ENCODE measurements at places on chromosomes 3 and 15.
A peak's percentile ranks its signal among the peaks of the same experiment; 100 is the strongest.

- H3K27me3 ChIP-seq: no peaks in the 10 kb centered on the region
- H3K4me3 ChIP-seq: no peak overlapping the region
- H3K36me3 ChIP-seq: peaks cover 51% of the 10 kb centered on the region
- no peak overlapping the region for H3K27ac ChIP-seq
- no peak for DNase-seq
These were observed 5.7 kb upstream of the STAB1 start for GRCh38 chr3:52489453-52489852.

DNA sequence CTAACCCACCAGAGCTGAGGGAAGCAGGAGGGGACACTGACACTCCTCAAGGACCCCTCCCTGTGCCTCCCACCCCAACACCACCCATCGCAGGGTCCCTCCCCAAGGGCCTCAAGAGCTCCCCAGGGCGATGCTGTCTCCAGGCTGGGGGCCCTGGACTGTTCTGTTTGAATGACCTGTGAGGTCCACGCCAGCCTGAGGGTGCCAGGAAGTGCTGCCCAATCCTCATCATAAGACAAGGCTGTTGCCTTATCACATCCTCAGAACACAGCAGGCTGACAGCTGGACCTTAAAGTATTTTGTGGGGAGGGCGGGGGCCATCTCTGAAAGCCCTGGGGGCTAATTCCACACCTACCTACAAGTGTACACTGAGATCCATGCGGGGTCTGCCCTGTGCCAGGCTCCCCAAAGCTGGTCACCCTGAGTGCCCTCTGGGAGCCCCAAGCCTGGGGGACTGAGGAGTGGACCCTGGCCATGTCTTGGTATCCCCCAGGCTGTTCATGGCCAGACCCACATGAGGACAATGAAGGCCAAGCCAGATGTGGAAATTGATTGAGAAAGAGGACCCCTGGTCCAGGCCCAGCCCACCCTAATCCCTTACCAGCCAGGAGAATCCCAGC lies 23.8 kb upstream of the GOLGA6C start:
- DNase-seq: no peak
- no peaks in the 10 kb centered on the region for H3K36me3 ChIP-seq
- no peaks in the 10 kb centered on the region for H3K27me3 ChIP-seq
- no peak overlapping the region for H3K27ac ChIP-seq
- no peak overlapping the region for H3K4me3 ChIP-seq

- no peak overlapping the region for H3K27ac ChIP-seq
- H3K27me3 ChIP-seq: no peaks in the 10 kb centered on the region
- no peaks in the 10 kb centered on the region for H3K4me1 ChIP-seq
- DNase-seq: no peak
These were observed 117.6 kb upstream of the ARL6 start for GRCh38 chr3:97646932-97647331.

GRCh38 chr15:66700412-66700801 lies 1.6 kb upstream of the SMAD6 start:
- no peaks in the 10 kb centered on the region for H3K36me3 ChIP-seq
- peaks cover 39% of the 10 kb centered on the region for H3K4me1 ChIP-seq
- peak overlapping the region; percentile 97 for H3K4me3 ChIP-seq
- DNase-seq: no peak
- no peak overlapping the region for H3K27ac ChIP-seq
- peaks cover 11% of the 10 kb centered on the region for H3K27me3 ChIP-seq

DNA sequence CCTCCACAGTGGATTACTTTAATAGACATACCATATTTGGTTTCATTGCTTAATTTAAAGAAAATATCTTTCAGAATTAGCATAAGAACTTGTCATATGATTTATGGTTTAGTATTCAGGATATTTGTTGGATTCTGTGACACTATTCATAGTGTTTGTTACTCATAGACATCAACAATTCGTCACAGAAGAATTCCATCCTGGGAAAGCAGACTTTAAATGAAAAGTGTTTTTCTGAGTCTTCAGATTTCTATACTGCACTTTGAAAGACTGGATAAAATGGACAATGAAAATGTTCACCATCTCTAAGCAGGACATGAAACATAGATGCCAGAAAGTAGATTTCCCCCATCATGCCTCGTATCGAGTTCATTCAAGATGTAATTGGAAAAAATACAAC lies 435.6 kb upstream of the ONECUT1 start:
- no peaks in the 10 kb centered on the region for H3K36me3 ChIP-seq
- no peak for DNase-seq
- H3K4me3 ChIP-seq: no peak overlapping the region
- H3K4me1 ChIP-seq: no peaks in the 10 kb centered on the region
- H3K27me3 ChIP-seq: no peaks in the 10 kb centered on the region

DNA sequence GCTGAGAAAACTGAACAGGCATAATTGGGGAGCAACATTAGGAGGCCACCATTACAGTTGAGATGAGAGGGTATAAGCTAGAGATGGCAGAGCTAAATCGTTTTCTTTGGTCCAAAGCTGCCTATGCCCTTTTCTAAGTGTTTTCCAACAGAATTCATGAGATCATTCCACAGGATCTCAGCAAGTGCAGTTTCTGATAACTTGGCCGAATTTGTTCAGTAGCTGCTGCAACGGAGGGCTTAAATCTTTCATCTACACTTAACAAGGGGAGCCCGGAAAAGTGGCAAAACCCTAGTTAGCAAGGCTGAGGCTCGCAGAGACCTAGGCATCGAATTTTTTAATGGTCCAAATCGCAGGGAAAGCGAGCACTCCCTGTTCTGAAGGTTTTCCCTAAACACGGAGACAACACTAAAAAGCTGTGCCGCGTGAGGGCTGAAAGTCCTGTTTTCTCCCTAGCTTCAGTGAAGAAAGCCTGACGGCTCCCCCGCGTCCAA lies 531 bp upstream of the BLOC1S6 start:
- no peak for DNase-seq
- peaks cover 52% of the 10 kb centered on the region for H3K4me1 ChIP-seq
- H3K36me3 ChIP-seq: no peaks in the 10 kb centered on the region
- peak overlapping the region; percentile 78 for H3K4me3 ChIP-seq

DNA sequence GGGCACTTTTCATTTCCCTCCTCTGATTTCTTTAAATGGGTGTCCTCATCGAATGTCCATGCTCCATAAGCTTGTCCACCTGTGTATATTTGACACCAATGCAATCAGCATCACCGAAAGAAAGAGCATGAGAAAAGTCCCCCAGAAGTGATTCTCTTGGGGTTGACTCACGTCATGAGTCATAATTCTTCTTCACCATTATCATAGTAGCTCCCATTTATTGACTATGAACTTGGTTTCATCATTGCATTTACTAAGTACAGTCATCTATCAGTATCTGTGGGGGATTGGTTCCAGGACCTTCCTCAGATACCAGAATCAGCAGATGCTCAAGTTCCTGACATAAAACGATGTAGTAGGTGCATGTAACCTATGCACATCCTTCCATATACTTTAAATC lies 372.5 kb upstream of the CFAP20DC start:
- no peak overlapping the region for H3K27ac ChIP-seq
- H3K4me3 ChIP-seq: no peak overlapping the region
- no peaks in the 10 kb centered on the region for H3K36me3 ChIP-seq
- H3K27me3 ChIP-seq: no peaks in the 10 kb centered on the region
- H3K4me1 ChIP-seq: peaks cover 34% of the 10 kb centered on the region

DNA sequence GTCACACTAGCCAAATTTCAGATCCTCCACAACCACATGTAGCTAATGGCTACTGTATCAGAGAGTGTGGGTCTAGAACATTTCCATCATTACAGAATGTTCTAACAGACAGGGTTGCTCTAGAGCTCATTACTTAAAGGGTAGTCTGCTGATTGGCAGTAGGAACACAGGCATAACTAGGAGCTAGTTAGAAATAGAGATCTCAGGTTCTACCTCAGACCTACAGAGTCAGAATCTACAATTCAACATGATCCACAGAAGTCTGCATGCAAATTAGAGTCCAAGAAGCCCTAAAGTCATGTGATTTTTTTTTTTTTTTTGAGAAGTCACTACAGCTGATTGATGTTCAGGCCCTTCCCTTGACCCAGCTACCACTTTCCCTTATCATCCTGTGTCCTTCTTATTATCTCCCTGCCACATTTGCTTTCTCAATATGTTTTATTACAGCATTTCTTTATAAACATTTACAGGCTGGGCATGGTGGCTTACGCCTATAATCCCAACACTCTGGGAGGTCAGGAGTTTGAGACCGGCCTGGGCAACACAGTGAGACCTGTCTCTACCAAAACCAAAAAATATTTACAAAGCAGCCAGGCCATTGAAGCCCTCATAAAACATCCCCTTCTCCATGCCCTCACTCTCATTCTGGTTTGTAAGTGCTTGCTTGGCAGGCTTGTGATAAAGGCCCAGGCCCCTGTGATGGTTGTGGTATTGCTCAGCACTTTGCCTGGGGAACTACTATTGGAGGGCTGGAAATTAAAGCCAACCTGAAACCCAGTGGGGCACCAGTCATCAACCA lies 3.8 kb upstream of the ABHD5 start:
- no peak for DNase-seq
- no peaks in the 10 kb centered on the region for H3K36me3 ChIP-seq
- H3K27me3 ChIP-seq: no peaks in the 10 kb centered on the region
- H3K4me1 ChIP-seq: peaks cover 13% of the 10 kb centered on the region
- no peak overlapping the region for H3K4me3 ChIP-seq
- no peak overlapping the region for H3K27ac ChIP-seq

DNA sequence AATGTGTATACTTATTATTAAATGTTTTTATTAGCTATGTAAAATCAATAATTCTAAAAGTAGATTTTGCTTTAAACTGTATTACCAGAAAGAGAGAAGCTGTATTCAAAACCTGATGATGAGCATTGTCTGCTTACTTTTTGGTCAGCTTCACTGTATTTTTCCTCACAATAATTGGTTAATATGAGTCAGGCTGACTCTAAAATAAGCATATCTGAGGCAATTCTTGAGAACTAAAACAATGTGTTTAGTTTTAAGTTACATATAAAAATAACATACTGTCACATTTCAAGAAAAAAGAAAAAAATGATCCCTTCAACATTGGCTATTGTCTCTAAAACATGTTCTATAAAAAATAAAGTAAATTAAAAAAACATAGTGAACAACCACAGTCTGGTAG lies 66.1 kb downstream of the EPHA3 start:
- DNase-seq: no peak
- no peak overlapping the region for H3K4me3 ChIP-seq
- no peaks in the 10 kb centered on the region for H3K36me3 ChIP-seq

DNA sequence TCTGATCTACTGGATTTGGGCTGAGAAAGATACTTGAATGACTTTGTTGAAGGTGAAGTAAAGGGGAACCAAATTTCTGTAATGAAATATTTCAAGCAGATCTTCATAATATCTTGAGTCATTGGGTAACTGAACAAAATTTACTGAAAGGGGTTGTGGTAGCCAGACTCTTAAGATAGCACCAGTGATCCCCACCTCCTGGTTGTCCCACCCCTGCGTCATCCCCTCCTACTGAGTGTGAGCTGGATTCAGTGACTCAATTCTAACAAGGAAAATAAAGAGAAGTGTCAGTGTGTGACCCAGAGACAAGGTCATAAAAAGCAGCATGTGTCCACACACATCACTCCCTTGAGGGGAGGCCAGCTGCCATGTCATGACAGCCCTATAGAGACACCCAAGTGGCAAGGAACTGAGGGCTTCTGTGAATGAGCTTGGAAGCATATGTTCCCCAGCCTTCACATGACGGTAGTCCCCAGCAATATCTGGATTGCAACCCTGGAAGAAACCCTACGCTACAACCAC lies 107.1 kb downstream of the MECOM start:
- no peaks in the 10 kb centered on the region for H3K36me3 ChIP-seq
- no peaks in the 10 kb centered on the region for H3K27me3 ChIP-seq
- no peak overlapping the region for H3K27ac ChIP-seq
- H3K4me3 ChIP-seq: no peak overlapping the region

- no peak overlapping the region for H3K27ac ChIP-seq
- H3K4me3 ChIP-seq: peak overlapping the region; percentile 47
- H3K27me3 ChIP-seq: peaks cover 23% of the 10 kb centered on the region
- no peaks in the 10 kb centered on the region for H3K36me3 ChIP-seq
These were observed 806 bp downstream of the KLHL25 start for GRCh38 chr15:85793641-85794597.

DNA sequence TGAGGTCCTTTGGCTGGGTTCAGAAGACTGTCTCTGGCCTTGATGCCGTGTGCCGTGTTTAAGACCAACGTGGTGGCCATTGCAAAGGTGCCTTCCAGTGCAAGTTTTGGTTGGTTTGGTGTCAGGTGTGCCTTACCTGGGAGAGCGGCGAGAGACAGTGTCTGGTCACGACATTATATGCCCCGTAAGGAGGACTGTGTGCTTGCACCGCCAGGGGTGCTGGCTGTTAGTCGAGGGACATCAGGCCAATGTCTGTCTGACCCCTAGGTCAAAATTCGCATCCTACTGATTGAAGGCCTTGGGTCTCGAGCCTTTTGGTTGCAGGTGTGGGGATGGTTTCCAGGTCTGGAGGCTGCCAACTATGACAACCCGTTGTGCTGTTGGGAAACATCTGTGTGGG lies 111.9 kb downstream of the SNRPN start:
- no peaks in the 10 kb centered on the region for H3K27me3 ChIP-seq
- DNase-seq: no peak
- no peaks in the 10 kb centered on the region for H3K36me3 ChIP-seq

- no peak overlapping the region for H3K4me3 ChIP-seq
- no peak for DNase-seq
- no peaks in the 10 kb centered on the region for H3K27me3 ChIP-seq
- H3K36me3 ChIP-seq: no peaks in the 10 kb centered on the region
- H3K27ac ChIP-seq: no peak overlapping the region
These were observed 427.5 kb downstream of the VGLL3 start for GRCh38 chr3:86563400-86563970.

GRCh38 chr15:56739964-56740640 lies 6.8 kb upstream of the ZNF280D start:
- no peak overlapping the region for H3K4me3 ChIP-seq
- DNase-seq: peak; percentile 10
- H3K36me3 ChIP-seq: no peaks in the 10 kb centered on the region
- H3K27ac ChIP-seq: no peak overlapping the region
- H3K4me1 ChIP-seq: no peaks in the 10 kb centered on the region
- H3K27me3 ChIP-seq: no peaks in the 10 kb centered on the region

DNA sequence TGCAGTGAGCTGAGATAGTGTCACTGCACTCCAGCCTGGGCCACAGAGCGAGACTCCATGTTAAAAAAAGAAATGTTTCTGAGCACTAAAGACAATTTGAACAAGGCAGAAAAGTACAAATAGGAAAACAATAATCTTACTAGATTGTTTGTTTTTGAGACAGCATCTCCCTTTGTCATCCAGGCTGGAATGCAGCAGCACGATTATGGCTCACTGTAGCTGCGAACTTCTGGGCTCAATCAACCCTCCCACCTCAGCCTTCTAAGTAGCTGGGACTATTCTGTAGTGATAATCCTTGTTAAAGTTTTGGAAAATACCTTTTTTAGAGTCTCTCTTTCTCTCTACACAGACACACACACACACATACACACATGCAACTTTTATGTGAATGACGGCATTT lies 107.1 kb downstream of the LPP start:
- no peaks in the 10 kb centered on the region for H3K36me3 ChIP-seq
- H3K4me3 ChIP-seq: no peak overlapping the region
- no peaks in the 10 kb centered on the region for H3K27me3 ChIP-seq
- DNase-seq: no peak
- no peak overlapping the region for H3K27ac ChIP-seq
- no peaks in the 10 kb centered on the region for H3K4me1 ChIP-seq

- DNase-seq: no peak
- H3K27me3 ChIP-seq: no peaks in the 10 kb centered on the region
- no peak overlapping the region for H3K4me3 ChIP-seq
- no peaks in the 10 kb centered on the region for H3K36me3 ChIP-seq
- no peak overlapping the region for H3K27ac ChIP-seq
These were observed 102.3 kb downstream of the RORA start for GRCh38 chr15:61126811-61127210.

Data from CD14-positive monocyte (primary cell).